ENCODE measurements at places on chromosomes 6 and 20.

GRCh38 chr6:55433446-55434130 is 106.3 kb downstream of the GFRAL start:
- DNase-seq, result peak; percentile 55

GRCh38 chr6:3444276-3445088 is 12.4 kb downstream of the SLC22A23 start:
- DNase-seq, result no peak

- no peak for DNase-seq
Observed at GRCh38 chr6:33278392-33278741, 1.4 kb downstream of the B3GALT4 start.

GRCh38 chr6:25295651-25296050 is 16.5 kb downstream of the CARMIL1 start:
- no peak for DNase-seq
